Muscle of arm (tissue), 14 donors: ENCODE measurements at places on chromosomes 5 and 9. TPM values are rescaled to one million over a fixed set of nuclear protein-coding genes. Genes with fewer than 3 reads are reported as not detected.

DNA sequence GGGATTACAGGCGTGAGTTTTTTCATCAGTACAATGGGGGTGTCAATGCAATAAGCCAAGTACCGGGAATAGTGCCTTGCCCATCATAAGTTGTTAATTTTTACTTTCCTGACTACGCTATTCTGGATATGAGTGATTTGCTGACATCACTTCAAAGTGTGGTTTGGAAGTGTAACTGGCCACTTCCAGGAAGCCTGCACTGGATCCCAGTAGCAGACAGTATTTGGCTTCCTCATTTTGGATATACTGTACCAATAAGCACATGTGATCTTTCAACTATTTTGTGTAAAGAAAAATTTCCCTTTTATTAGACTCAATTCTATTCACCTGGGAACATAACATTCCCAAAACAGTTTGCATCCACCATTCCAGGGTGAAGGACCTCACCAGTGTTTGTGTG is 417.7 kb upstream of the KLF4 start:
- DNase-seq = no peak

GRCh38 chr5:133653760-133654049 is 41.4 kb upstream of the FSTL4 start:
- DNase-seq = no peak

DNA sequence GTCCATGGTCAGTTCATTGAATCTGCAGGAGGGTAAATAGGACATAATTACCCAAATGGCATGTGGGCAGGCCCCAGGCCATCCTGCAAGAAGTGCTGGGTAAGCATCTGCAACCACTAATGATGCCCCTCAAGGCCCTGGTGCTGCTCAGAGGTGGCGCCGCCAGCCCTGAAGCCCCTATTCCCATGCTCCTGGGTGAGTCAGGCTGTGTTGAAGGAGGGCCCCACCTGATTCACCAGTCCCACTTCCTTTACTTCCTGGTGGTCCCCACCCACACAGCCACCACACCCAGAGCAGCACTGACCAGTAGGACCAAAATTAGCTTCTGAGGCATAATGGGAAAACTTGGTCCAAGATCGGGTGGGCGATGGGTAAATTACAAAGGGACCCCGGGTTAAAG is 120.4 kb upstream of the SPRY4 start:
- DNase-seq = no peak

DNA sequence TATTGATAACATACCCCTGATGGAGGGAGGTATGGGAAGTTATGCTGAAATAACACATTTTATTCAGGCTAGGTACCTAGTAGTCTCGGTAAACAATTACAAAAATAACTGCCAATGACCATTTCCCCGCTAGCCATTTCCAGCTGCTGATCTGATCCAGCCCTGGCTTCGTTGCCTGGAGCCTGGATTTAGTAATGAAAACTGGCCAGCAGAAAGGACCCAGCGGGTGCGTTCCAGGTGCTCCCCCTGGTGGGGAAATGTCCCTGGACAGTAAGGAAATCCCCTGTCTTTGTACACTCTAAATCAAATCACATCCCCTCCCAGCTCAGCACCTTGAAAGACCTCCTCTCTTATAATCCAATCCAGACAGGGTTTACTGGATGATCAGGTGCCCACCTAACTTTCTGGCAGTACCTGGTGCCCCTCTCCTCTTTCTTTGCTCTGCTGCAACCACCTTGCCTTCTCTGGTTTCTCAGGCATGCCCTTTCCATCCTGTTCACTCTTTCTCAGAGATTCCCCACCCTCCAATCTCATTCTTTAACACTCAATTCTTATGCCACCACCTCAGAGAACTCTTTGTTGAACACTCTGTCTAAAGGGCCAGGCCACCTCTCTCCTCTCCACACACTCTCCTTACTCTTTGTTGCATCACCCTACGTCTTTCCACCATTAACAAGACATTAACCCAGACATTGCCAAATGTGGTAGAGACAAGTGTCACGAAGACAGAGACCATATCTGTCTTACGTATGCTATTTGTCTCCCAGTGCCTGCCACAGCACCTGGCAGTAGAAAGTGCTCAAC is 50.1 kb upstream of the SMAD5 start:
- DNase-seq = peak; percentile 82

GRCh38 chr9:116549786-116550660 is 137.1 kb upstream of the TRIM32 start:
- DNase-seq = no peak

DNA sequence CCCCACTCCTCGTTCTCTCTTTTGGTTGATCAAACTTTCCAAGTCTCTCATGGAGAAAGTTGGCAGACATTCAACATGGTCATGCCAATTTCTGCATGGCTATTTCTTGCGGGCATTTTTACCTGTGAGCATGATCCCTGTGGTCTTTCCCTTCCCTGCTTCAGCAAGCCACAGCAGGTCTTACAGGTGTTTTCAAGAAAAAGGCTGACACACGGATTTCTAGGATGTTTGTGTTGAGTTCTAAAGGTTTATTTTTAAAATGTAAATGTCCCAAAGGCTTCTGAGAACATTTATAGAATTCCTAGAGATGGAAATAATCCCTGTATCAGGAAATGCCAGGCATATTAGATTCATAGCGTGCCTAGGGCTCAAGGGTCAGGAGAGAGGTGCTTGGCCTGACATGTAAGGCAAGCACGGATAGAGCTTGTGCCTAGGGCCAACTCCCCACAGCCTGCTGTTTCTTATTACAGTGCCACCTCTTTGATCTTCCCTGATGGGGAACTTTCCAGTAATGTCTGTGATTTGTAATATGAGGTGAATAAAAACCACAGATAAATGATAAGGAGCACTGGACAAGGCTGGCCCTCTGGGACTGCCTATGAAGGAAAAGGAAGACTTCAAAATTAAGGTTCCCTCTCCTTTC is 79.8 kb downstream of the MUSK start:
- DNase-seq = no peak

- no peak for DNase-seq
Measured at GRCh38 chr5:128446-128845, 36.5 kb downstream of the PLEKHG4B start.

GRCh38 chr9:136312436-136312835 is 8.5 kb upstream of the CCDC187 start:
- DNase-seq = peak; percentile 25

DNA sequence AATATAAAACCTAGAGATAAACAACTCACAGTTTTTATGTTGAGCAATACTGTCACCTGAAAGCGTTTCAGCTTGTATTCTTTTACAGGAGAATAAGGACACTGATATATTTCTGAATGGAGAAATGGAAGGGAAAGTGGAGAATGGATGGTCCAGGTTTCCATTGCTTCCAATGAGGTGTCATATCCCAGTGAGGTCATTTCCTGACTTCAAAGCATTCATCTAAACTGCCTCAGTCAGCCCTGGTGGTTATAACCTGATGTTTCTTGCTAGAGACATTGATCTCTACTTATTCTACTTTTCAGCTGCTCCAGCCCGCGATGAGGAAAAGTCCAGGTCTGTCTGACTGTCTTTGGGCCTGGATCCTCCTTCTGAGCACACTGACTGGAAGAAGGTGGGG is 2.6 kb downstream of the GABRA1 start:
- DNase-seq = no peak

- peak; percentile 84 for DNase-seq
Measured at GRCh38 chr5:54718656-54719055, 201.1 kb downstream of the SNX18 start.

DNA sequence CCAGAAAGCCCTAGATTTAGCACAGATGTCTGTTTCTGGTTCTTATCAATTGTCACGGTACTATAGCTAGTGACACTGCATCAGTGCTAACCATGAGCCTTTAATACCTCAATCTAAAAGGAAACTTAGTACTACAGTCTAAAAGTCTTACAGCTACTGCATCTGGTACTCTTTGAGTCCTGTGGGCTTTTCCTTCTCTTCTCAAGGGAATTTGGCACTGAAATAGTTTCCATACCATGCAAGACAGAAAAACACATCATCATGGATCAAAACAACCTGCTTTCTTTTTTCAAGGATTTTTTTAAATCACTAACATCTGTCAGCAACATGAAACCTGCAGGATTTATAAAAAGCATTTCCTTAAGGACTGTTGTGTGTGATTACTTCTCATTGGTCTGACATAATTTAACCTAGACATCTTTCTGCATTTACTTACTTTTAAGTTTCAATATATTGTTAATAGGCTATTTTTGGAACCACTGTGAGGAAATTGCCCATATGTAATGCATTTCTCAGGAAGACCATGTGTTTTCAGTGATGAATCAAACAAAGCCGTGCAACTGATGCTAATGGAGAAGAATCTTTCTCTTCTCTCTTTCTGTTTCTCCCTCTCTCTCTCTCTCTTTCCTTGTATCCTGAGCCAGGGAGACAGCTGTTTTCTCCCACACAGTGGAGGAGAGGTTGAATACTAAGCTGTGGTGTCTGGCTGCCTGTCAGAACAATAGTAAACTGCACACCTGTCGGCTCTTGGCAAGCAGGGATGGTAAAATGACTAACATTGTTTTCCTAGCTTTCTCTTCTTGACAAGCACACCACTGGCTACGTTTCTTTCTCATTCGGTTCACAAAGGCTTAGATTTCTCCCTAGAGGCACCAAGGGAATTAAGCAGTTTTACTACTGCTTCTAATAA is 273.4 kb downstream of the CSNK1G3 start:
- DNase-seq = peak; percentile 81

- no peak for DNase-seq
Measured at GRCh38 chr9:5767968-5768932, 64.7 kb downstream of the ERMP1 start.

GRCh38 chr5:76547242-76547890 is 75.8 kb downstream of the F2RL2 start:
- DNase-seq = no peak

- no peak for DNase-seq
Measured at GRCh38 chr5:78638423-78638822, 10.1 kb downstream of the LHFPL2 start.

- DNase-seq = no peak
Measured at GRCh38 chr9:2613730-2614271, 7.8 kb upstream of the VLDLR start.

DNA sequence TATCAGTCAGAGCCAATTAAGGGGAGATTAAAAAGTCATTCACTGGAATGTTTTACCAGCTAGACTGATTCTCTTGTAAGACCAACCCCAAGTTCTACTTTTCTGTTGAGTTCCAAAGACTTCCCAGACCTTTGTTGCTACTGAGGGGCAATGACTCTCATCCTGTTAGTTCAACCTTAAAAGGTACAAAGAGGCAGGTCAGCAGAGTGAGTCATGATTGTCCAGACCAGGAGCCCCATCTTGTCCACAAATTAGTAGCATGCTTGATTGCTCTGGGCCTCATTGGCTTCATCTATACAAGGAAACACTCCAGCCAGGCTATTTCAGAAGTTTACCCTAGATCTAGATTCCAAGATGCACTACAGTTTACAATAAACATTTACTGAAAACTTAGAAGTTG is 79.9 kb upstream of the IL7R start:
- DNase-seq = no peak

DNA sequence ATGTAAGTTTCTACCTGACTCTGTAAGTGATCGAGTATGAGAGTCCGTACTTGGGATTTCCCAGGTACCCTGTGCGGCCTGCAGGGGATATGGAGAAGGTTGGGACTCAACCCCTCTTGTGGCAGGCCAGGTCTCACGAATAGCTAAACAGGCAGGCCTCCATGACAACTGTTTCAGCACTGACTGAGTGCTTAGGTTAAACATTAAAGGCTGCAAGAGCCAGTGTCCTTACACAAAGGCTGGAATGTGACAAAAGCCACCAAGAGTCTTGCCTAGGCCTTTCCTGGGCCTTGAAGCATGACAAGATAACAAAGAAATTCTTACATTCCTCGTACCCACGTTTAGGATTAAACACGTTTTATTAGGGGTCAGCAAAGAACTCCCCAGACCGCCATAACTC is 58.6 kb downstream of the THBS4 start:
- DNase-seq = no peak

- no peak for DNase-seq
Measured at GRCh38 chr9:133448487-133448972, 11.2 kb upstream of the CACFD1 start.

DNA sequence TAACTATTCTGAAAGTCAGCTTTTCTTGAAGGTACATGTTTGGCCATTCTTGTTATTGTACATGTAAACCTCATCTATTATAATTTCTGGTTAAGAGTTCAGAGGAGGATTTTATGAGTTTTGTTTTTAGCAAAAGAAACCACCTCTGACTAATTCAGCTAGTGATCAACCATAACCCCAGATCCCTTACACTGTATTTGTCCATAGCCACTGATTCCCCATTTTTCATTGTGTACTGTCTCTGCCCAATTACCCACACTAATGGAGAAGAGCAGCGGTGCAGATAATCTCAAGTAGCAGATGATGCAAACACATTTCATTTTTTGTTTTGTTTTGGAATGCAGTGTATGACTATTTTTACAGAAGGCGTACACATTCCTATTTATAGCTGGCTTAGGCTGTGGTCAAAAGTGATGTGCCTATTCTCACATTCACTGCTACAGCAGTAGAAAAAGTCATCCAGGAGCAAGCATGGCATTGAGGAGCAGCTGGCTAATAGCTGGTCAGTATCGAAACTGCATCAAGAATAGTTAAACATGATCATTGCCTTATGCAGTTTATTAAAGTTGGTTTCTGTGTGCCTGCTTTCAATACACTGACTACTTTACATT is 988.3 kb downstream of the DTWD2 start:
- DNase-seq = no peak

- DNase-seq = no peak
Measured at GRCh38 chr5:1827025-1827885, 26.0 kb downstream of the NDUFS6 start.

DNA sequence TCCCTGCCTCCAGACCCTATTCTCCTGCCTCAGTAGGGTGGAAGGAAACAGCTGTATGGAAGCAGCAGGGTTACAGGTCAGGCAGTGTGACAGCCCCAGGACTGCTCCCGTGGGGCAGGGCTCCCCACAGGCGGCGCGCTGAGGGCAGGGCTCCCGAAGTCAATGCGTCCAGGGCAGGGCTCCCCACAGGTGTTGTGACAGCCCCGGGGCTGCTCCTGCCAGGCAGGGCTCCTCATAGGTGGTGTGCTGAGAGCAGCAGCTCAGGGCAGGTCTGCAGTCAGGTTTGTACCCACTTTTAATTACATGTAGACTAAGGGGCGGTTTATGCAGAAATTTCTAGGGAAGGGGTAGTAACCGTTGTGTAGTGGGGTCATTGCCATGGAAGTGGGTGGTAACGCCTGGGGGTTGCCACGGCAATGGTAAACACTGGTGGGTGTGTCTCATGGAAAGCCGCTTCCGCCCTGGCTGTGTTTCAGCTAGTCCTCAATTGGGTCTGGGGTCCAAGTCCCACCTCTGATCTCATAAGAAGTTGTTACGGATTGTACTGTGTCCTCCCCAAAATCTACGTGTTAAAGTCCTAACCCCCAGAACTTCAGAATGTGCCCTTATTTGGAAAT is 16.7 kb upstream of the TERT start:
- DNase-seq = no peak

The NRARP gene
- polyA plus RNA-seq = 28.7 TPM

The EPB41L4A gene
- 8.1 TPM for polyA plus RNA-seq

The TAS2R1 gene
- not detected for polyA plus RNA-seq

The ARID3C gene
- polyA plus RNA-seq = 0.11 TPM

The MYORG gene
- 18.4 TPM for polyA plus RNA-seq

The ZNF622 gene
- 18.5 TPM for polyA plus RNA-seq

The PCDHA11 gene
- polyA plus RNA-seq = not detected

The PCDHGB1 gene
- polyA plus RNA-seq = 0.69 TPM

The MARCHF6 gene
- 114 TPM for polyA plus RNA-seq

The HAVCR1 gene
- polyA plus RNA-seq = not detected

The FAM169A gene
- polyA plus RNA-seq = not detected
